LNCaP clone FGC (cell line): ENCODE measurements at places on chromosomes 13 and 19.

- DNase-seq: peak; percentile 65
These were observed 1.0 kb downstream of the FNDC3A start for GRCh38 chr13:48976576-48977285.

DNA sequence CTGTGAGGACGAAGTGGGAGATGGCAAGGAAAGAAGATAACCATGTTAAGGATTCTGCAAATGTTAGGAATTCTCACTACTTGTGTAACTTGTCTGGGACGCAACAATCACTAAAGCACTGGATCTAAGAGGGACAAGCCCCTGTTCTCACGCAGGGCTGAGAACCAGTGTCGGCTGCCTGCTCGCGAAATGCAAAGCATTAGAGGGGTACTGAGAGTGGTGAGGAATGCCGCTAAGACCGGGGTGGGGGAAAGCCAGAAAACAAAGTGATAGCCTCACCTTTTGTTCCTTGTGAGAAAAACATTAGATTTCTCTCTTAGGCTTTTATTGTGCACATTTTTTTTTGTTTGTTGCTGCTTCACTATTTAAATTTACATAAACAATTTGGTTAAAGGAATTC, 241.9 kb downstream of the ABCC4 start:
- DNase-seq: no peak

DNA sequence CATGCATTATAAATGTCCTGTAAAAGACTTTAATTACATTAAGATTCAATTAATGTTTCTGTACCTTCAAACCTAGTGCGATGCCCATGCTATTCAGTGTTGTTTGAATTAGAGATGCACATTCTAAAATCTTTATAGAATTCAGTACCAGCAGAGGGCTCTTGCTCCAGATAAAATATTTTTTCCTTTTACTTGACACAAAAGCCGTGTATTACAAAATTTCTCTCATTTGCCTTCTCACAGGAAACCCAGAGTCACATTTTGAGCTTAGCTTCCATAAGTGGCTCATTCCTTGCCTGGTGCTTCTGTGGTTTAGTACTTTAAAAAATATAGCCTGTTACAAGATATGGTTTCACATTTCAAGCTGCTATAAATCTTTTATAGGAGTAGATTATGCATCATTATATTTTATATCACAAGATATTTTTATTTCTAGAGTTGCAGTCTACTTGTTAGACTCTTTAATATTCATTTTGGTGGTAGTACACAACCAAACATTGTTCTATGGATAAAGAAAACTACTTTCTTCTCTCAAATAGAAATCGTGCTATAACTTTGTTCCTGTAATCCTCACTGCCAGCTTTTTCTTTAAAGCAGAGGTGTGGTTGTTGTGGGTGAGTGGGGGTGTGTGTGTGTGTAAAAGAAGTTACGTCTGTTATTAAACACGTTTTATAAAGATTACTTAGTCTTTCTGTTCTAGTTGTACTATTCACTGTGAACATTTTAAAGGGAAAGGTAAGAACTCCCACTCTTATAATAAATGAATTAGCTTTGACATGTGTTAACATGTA, 101.4 kb downstream of the RNF17 start:
- DNase-seq: no peak

- no peak for DNase-seq
These were observed 7.7 kb upstream of the MISP start for GRCh38 chr19:743168-743687.

DNA sequence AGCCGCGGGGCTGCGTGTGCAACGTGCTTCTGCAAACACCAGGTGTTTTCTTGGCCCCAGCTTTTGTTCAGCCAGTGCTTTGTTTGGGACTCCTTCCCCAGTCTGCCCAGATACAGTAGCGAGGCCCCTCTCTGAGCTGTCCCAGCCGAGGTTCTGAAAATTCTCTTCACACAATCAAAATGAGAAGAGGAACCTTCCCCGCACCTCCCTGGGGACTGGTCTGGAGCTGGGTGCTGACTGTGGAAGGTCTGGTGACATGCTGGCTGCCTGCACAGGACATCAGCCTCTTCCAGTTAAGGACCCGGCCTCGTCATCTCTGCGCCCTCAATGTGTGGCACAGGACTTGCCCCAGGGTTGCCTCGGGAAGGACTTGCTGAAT, 4.2 kb downstream of the ATP4A start:
- no peak for DNase-seq

- no peak for DNase-seq
These were observed 113.3 kb upstream of the SPRY2 start for GRCh38 chr13:80454245-80454644.

DNA sequence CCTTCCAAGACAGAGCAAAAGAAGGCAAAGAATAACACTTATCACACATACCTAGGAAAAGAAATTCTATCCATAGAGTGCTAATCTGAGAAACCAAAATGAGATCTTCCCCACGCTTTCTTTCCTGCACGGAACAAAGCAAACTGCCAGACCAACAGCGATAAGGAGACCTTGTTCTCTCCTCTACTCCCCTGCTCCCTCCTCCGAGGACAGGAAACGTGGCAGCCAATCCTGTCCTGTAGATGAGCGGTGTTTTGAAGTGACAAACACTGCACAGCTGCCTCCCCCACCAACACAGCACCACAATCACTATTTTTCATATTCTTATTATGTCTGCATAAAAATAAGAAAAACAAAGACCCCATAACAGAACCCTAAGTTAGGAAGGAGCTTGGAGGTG, 113.9 kb upstream of the IRS2 start:
- no peak for DNase-seq

DNA sequence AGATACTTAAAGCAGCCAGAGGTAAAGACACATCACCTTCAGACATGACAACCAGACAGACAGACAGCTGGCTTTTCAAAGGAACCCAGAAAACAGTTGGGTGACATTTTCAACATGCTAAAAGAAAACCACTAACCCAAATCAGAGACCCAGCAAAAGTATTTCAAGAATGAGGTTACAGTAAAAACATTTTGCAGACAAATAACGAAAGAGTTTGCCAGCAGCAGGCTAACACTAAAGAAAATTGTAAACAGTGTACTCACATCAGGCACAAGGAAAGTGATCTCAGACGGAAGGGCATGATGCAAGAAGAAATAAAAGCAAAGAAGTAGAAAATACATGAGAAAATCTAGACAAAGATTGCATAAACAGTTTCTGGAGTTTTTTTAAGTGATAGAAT, 46.4 kb downstream of the AP1M1 start:
- no peak for DNase-seq

GRCh38 chr19:47096100-47096704, 17.4 kb downstream of the ZC3H4 start:
- peak; percentile 77 for DNase-seq

GRCh38 chr19:3586707-3587346, 1.5 kb downstream of the GIPC3 start:
- no peak for DNase-seq

DNA sequence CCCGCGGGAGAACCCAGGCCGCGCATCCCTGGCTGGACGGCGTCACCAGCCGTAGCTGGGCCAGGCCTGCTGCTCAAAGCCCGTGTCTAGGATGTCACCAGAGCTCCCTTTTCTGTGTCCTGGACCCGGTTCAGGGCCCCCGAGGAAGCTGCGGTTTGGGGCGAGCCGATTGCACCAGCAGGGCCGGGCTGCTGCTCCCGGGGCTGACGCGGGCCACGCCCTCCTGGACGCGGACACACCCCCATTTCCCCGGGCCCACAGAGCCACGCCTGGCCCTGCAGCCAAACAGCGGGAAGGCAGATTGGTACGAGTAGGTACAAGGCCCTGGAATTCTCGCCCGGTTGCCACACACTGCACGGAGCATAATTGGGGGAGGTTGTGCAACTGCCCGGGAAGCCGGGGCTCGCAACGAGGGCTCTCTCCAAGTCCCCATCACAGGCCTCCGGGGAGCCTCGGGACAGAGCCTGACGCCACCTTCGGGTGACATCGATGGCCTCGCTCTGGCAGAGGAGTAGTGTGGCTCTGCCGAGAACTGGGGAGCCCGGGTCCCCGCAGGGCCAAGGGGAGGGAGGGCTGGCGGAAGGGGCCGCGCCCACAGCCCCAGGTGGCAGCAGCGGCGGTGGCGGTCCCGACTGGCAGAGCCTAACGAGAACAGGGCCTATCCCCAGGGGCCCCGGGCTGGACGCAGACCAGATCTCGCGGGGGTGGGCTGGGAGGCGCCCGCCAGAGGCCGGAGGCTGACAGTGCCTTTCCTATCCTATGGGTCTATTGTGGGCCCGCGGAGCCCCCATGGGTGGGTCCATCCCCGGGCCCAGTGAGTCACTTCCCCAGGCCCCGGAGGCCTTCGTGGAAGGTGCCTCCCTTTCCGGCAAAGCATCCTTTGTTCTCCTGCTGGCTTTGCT, 23.5 kb downstream of the KCTD15 start:
- DNase-seq: no peak

DNA sequence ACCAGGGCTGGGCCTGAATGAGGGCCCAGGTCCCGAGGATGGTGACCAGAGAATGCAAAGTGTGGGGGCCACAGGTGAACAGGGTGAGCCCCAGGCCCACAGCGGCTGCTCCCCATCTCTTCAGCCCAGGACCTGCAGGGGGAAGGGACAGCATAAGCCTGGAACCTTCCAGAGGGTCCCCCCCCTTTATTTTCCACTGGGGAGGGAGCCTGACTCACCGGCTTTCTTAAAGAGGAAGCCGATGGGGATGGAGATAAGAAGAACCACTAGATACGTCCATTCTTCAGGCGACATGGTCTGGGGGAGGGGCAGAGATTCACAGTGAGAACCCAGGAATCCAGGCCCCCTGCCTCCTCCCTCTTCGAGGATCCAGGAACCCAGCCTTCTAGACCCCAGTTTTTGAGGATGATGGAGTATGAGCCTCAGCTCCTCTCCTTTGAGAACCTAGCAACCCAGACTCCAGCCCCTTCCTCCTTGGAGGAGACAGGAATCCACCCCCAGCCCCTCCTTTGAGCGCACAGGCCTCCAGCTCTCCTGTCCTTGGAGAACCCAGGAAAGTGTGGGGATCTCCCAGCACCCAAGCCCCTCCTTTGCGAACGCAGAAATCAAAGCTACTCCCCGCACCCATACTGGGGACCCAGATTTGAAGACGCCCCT, 1.0 kb downstream of the MBOAT7 start:
- no peak for DNase-seq

GRCh38 chr13:74647211-74647610, 513.0 kb upstream of the KLF12 start:
- no peak for DNase-seq
